ENCODE measurements at places on chromosomes 7 and 10. TPM values are rescaled to one million over a fixed set of nuclear protein-coding genes. Genes with fewer than 3 reads are reported as not detected.

DNA sequence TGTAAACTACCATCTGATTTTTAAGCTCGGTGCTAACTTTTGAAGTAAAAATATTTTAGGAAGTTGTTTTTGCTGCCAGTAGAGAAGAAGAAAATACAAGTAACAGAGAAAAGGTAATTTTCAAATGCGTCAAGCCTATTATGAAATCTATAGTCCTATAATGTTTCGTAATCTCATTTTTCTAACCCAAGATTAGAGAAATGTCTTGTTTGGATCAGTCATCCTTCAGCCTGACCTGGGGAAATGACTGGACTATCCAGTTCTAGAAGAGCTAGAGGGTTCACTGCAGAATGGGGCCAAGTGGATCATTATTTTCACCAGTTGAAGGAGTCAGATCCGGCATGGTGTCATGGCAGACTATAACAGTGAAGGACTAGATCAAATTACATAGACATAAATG, 62.7 kb upstream of the FGL2 start:
- no peak for DNase-seq

DNA sequence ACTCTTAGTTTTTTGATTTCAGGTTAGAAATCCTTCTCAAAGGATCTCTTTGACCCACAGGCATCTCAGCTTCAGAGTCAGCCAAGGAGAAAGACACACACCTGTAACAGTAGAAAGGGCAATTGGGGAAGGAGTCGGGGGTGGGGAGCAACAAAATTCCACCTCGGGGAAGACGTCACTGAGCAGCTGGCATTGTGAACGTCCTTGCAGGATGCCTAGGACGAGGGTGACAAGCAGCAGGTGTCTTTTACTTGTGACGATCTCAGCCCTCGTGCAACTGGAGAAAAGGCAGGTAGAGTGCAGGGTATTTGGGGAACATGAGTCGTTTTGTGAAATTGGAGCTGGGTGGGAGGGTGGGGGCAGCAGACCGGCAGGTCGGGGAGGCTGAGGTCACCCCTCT, 627.0 kb downstream of the ACTR3B start:
- no peak for DNase-seq

DNA sequence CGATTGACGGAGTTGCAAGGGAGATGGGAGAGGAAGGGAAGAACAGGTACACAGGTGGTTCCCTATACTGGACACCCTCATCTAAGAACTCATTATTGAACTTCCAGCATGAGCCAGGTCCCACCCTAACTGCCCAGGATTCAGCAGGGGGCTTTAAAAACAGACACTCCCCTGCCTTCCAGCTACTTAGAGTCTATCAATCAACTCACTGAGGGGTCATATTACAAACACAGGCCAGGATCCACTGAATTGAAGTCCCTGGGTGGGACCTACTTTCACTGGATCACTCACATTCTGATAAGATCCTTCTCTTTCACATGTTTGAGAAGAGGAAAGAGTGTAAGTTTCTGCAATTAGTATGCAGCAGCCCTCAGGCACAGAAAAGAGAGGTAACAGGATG, 92.8 kb downstream of the ITGA8 start:
- no peak for DNase-seq

DNA sequence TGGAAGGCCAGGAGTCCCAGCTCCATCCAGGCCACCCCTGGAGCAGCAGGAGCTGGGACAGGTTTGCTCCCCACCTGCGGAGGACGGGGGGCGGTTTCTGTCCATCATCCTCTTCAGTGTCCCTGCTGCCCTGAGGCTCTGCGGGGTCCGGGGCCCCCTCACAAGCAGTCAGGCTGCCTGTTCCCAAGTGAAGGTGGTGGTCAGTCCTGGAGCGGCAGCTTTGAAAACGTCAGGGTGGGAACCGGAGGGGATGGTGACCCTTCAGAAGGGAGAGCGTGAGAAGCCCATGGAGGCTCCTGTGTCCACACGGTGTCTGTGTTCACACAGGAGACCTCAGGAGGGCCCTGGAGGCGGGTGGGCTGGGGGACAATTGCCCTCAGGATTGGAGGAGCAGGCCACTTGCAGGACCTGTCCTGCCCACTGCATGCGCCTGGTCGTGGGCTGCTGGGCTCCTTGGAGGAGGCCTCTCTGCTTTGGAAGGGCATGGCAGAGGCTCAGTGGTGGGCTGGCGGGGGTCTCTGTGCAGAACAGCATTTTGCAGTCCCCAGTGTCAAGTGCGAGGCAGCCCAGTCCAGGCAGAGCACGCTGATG, 49.3 kb upstream of the INPP5A start:
- peak; percentile 38 for DNase-seq

DNA sequence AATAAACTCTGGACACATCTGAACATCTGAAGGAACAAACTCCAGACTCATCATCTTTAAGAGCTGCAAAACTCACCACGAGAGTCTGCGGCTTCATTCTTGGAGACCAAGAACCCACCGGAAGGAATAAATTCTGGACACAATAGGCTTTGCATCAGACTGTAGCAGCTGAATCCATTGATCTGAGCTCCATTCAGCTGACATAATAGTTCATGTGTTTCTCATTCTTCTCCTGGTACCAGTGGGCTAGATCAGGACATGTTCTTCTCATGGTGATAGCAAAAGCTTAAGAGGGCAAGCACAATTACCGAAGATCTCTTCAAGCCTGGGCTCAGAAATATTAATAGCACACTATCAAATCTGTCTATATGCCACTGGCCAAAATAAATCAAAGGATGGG, 20.5 kb upstream of the GNAI1 start:
- no peak for DNase-seq

IGFBP1 gene
- 4.0 TPM for total RNA-seq

CAMK2B gene
- not detected for total RNA-seq

STEAP2 gene
- total RNA-seq = 9.8 TPM

PRKAR2B gene
- total RNA-seq = 2.5 TPM

Data from osteoblast (primary cell).